Stimulated activated CD8-positive, alpha-beta memory T cell treated with anti-CD3 and anti-CD28 coated beads, Interleukin-2, amount 100 ng/mL, for 1 hour (primary cell): ENCODE measurements at places on chromosomes 13 and 19.

DNA sequence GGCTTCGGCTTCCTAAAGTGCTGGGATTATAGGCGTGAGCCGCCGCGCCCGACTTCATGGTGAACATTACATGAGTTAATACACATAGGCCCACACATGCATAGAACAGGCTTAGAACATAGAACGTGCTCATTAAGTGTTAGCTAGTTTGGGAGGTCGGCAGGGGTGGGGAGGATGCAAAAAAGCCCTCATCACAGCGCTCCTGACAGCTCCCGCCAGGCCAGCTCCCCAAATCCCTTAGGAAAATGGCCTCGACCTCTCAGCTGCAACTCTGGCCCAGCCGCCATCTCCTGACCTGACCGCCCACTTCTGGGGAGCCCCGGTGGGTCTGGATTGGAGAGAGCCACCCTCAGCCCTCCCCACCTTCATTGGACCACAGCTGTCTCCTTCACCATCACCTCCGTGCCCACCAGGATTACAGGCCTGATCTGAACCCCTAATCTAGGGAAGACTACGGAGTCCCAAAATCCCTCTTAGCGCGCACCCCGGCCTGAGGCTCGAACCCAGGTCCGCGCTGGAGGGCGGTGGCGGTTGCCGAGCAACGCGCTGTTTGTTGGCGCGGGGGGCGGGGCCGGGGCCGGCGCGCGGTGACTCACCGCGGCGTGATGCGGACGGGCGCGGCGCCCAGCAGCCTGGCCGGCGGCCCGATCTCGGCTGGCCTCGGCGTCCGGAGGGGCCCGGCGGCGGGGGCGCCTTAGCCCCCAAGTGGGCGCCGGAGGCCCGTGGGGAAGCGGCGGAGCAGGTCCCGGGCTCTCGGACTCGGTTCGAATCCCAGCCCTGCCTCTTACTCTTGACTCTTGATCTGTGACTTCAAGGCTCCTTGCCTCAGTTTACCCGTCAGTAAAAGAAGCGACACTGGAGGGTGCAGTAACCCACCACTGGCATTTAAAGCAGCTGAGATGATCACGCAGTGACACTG is 26.7 kb upstream of the NANOS3 start:
- no peak for DNase-seq

DNA sequence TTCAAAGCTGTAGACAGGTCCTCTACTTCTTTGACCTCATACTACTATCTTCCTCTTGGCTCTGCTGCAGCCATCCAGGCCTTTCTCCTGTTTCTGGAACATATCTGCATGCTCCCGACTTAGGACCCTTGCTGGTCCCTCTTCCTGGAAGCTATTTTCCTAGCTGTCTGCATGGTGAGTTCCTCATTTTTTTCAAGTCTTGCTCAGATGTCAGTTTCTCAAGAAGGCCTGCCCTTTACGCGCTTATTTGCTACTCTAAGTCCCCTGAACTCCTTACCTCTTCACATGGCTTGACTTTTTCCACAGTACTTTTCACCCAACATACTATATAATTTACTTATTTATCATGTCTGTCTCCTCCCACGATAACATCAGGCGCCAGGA is 31.4 kb downstream of the DNAJC3 start:
- no peak for DNase-seq

GRCh38 chr19:27865927-27866777 is 1346.8 kb downstream of the UQCRFS1 start:
- DNase-seq = no peak

DNA sequence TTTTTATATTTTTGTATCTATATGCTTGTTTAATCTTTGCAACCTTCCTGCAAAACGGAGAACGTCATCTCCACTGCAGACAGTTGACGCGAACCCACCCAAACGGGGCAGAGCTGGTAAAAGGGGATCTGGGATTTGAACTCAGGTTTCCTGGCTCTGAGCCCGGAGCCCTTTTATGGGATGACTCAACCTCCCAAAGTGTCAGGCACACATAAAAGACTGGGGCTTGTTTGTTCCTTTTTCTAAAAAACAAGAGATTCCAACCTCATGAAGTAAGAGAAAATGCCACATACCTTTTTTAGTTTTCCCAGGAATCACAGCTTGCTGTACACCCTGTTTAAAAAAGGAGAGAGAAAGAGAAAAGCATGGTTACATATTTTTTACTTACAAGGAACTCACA is 78.9 kb downstream of the GADD45B start:
- no peak for DNase-seq

DNA sequence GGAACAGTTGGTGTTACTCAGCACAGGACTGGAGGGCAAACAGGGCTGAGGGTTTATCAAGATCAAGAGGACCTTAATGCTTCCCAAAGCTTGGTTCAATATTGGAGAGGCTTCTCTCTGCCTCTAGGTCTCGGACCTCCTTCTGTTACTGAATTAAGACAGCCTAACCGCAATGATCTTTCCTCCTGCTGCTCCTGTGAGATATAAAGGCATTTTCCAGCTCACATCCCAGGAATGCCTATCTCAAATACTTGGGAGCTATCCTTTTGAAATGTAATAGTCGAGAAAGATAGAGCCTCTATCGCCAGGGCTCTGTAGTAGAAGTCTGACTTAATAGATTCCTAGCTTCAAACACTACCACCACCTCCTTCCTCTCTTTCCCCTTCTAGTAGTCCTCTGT is 1475.0 kb downstream of the SLITRK1 start:
- DNase-seq = no peak

GRCh38 chr13:45388664-45389063 is 29.5 kb downstream of the SLC25A30 start:
- no peak for DNase-seq

DNA sequence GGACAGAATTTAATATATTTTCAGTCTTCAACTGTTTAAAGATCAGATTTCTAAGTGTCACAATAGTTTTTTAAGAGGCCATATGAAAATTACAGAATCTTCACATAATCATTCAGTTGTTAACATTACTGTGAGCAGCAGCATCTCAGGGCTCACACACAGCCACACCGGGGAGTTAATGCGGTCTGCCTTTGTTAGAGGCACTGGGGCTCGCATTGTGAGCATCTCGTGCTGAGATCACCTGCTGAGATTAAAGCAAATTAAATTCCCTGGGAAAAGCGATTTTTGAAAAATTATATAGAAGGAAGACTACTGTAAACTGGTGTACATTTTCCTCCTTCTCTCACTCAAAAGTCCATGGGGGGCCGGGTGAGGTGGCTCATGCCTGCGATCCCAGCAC is 16.6 kb downstream of the GPR12 start:
- DNase-seq = no peak

DNA sequence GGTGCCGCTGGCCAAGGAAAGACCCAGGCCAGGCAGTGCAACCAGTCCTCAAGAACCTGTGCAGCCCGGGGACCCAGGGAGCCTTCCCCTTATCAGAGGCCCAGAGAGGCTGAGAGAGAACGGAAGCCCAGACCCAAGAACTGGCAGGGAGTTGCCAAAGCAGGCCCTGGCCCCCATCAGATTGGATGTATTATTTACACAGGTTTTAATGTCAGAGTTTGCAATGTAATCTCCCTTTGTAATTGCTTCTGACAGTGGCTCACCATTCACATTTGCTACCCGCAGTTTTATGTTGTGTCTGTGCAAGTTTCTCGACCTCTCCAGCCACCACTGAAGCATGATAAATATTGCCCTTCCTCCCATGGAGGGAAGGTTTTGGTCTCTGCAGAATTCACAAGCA is 660.9 kb downstream of the LIG4 start:
- DNase-seq = no peak

GRCh38 chr13:112445411-112446271 is 69.5 kb downstream of the SPACA7 start:
- no peak for DNase-seq

DNA sequence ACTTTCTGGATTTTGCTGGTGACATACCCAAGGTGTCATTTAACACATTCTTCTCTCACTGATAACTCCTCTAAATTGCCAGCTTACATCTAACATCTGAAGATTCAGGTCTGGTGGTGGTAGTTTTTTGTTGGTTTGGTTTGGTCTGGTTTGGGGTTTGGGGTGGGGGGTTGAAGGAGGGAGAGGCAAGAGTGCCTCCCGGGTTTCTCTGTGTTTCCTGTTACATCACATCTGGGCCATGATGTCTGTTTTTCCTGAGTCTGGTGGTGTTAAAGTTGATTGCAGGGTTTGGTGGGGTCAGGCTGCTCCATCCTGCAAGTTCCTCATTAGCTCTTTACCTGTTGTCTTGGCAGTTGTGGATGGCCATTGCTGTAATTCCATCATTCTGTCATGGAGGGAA is 155.8 kb upstream of the UBL3 start:
- DNase-seq = no peak

DNA sequence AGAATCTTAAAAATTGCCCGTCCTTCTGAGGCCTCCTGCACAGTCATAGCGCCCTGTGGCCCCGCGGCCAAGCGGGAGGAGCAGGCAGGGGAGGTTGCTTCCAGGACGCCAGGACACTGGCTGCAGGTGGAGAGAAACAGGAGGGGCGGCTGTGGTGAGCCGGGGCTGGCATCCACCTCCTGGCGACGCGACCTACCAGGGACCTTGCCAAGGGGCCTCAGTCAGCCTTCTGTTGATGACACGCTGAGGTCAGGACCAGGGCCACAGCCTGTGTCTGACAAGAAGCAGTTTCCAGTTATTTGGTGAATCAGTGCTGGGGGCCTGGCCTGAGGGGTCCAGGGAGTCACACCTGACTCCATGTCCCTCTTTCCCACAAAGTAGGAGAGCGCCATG is 13.3 kb upstream of the MKNK2 start:
- DNase-seq = no peak

DNA sequence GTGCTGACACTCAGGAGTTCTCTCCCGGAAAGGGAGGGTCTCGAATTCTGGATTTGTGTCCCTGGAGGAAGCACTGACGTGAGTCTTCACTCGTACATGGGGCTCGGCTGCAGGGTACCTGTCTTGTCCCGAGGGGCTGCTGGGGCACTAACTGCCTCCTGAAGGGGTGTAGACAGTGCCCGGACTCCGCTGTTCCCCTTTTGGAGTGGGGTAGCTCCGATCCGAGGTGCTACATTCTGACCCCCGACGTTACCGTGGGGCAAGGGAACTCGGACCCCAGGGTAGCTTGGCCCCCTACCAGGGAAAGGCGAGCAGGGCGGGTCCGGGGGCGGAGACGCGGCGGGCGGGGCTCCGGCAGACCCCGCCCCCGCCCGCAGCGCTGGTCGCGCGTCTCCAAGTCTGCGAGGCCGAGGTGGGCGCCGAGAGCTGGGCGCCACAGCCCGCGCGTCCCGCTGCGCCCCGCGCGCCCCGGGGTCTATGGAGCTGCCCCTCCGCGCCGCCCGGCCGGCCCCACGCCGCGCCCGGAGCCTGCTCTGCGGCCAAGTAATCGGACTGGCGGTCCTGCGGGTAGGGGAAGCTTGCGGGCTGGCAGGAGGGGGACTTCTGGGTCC is at the start of gene NPAS1:
TSS of gene NPAS1 (plus strand) at position 407 of the 611 bp plus-strand sequence. CDS start 1,211 bp downstream, outside the sequence.
- no peak for DNase-seq

- no peak for DNase-seq
Measured at GRCh38 chr19:18672606-18673337, 10.7 kb upstream of the CRTC1 start.

- no peak for DNase-seq
Measured at GRCh38 chr19:31148671-31149070, 200.6 kb downstream of the TSHZ3 start.

- DNase-seq = no peak
Measured at GRCh38 chr19:28598861-28599260, 614.1 kb downstream of the UQCRFS1 start.

DNA sequence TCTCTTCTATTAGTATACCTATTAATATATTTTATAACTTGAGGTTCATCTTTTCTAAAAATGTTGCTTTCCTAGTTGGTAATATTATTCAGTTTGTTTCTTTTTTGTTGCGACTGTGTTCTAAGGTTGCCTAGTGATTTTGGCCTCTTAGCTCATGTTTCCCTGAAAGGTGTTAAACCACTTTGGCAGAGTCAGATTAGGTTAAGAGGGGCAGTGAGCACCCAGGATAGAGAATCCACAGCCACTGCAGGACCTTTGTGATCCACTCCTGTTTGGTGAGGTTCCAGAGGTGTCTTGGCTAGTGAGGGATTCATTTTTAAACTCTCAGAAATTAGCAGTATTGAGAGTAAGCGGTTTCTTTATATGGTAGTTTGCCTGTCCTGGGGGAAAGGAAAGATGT is 14.9 kb upstream of the GPR18 start:
- DNase-seq = no peak

- no peak for DNase-seq
Measured at GRCh38 chr13:95647321-95647720, 2.8 kb upstream of the DZIP1 start.

GRCh38 chr13:52025475-52026245 is 1.2 kb downstream of the UTP14C start:
- DNase-seq = no peak

DNA sequence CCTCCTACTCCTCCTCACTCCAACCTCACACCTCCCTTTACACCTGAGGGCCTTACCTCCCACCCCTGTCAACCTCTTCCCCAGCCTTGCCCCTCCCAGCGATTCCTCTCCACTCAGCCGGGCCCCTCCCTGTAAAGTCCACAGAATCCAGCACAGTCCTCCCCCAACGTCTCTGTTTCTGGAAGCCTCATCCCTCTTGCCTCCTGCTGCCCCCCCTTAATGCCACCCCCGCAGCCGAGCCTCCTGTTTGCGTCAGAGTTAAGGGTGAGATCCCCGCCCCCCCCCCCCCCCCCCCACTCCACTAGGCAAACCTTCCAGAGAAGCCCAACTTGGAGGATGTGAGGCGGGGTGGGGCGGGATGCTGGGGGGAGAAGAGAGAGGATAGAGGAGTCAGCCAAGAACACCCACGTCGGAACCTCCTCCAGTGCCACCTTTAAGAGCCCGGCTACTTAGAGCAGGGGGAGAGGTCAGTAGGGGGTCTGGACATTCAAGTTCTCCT is 2.1 kb downstream of the UNC13A start:
- DNase-seq = no peak

GRCh38 chr13:29598321-29598720 is 2.8 kb upstream of the SLC7A1 start:
- DNase-seq = no peak

DNA sequence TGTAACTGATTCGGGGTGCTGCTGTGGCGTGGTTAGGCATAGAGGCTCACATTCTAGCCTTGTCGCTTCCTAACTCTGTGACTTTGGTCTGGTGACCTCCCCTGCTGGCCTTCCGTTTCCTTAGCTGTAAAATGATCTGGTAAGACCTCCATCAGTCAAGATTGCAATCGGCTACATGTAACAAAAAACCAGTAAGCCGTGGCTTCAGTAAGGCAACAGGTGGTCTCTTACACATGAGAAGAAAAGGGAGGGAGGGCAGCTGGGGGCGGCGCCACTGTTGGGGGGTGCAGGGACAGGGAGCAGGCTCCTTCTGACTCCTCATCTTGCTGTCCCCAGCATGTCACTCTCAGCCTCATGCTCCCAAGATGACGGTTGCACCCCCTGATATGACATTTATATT is 148.0 kb downstream of the SIPA1L3 start:
- DNase-seq = no peak

GRCh38 chr19:1250437-1251260 is 2.3 kb downstream of the MIDN start:
- no peak for DNase-seq

DNA sequence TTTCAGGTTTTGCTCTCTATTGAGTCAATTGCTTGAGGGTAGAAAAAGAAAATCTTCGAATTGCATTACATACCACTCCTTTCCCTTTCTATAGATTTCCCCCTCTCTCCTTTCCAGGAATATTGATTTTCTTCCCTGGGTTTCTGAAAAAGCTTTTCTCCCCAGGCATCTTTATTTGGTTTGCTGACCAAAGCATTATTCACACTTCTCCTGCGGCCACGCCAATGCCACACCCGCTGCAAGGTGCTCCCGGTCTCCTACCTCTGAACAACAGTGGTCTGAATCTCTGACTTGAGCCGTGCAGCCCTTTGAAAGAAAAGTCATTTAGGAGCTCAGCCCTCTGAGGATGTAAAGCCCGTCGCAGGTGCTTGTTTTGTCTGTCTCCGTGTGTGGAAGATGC is 350.9 kb upstream of the TMTC4 start:
- DNase-seq = no peak

GRCh38 chr13:110916301-110917142 is 1.7 kb upstream of the ANKRD10 start:
- DNase-seq = no peak
